Skin of body (tissue), 3 donors: ENCODE measurements at places on chromosomes 4 and X. TPM values are rescaled to one million over a fixed set of nuclear protein-coding genes. Genes with fewer than 3 reads are reported as not detected.
A peak's percentile ranks its signal among the peaks of the same experiment; 100 is the strongest.

DNA sequence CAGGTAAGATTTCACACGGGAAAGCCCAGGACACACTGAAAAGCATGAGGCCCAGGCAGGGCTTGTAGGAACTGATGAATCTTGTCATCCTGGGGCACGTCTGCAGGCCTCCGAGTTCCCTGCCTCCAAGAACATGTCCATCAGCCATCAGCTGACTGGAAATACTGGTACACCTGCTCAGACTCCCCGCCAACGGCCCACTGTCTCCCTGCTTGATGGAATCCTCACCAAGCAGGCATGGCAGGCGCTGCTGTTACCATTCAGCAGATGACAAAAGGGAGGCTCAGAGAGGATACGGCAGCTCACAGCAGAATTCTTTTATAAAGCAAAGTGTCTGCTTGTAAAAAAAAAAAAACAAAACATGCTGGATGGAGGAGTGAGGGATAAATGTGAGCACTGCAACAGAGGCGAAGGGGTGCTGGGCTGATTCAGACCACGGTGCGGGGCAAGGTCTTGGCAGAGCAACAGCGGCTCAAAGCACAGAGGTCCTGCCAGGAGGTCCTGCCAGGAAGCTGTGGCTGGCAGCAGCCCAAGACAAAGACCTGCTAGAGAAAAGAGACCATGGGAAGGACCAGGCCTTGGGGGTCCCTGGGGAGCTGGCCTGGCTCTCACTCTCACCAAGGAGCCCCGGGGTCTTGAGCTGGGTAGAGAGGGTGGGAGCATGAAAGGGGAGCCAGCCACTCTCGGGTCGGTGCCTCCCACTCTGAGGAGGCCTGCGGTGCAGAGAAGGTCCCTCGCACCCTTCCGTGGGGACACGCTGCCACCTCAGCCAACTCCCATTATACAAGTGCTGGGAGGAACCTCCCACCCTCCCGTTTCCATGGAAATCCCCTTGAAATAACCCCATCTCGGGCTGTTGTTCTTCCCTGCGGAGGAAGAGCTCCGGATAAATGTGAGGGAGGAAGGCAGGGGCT is 25.6 kb downstream of the PPP2R2C start:
- DNase-seq: no peak

- DNase-seq: peak; percentile 82
Measured at GRCh38 chr4:41455206-41455605, 82.8 kb upstream of the LIMCH1 start.

DNA sequence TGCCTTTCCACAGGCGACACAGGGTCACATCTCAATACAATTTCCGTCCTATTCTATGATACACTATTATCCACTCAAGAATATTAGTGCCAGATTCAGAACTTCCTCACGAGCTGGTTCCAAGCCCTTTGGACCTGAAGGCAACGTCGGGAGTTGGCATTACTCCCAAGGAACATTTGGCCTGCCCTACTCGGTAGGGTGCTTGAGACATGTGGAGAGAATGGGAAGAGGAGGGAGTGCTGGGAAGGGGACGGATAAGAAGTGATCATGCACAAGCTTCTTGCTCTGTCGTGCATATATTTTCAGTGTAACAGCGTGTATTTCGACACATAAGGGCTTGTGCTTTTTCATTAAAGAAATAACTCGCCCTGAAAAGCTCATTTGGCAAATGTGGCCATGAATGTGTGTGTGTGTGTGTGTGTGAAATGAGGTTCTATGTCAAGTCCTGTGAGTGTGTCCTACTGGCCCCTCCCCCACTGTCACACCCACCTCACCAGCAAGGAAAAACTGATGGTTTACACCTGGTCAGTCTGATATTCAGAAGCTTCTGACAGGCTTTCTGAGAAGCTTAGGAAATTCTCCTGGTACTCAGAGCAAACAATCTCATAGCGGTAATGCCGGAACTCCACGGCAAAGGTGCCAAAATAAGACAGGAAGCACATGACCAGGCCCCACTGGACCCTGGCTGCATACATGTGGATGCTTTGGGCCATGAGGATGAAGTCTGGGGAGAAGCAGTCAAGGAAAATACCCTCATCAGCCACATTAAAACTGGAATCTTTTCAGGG is 54.8 kb downstream of the ENOPH1 start:
- DNase-seq: no peak

DNA sequence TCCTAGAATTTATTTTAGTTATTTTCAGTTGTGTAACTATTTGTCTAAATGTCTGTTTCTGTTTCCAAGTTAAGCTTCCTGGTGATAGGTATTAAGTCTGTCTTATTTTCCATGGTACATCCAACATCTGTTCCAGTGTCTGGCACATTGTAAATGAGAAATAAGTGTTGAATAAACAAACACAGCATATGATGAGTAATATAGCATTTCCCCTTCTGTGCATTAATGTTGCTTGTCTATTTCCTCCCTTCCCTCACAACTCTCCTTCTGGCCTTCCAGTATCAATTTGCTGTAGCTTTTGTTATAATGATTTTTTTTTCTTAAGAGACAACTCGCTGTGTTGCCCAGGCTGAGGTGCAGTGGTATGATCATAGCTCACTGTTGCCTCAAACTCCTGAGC is 36.1 kb downstream of the COPS4 start:
- no peak for DNase-seq

- DNase-seq: no peak
Measured at GRCh38 chr4:139711461-139711860, 45.8 kb downstream of the MGST2 start.

GRCh38 chrX:18297251-18297650 is 57.2 kb downstream of the SCML2 start:
- DNase-seq: no peak

DNA sequence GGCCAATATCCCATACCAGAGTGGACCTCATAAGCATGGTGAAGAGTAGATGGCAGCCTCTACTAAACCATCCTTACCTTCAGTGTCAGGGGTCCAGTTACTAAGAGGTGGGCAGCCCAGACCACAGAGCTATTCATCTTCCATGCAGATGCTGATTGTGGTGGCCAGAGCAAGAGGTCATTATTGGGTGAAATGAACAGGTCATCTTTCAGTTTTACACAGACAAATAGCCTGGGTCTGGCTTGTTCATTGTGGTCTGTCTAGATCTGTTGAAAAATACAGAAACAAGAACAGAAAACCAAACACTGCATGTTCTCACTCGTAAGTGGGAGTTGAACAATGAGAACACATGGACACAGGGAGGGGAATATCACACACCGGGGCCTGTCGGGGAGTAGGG is 71.3 kb downstream of the PAK3 start:
- DNase-seq: no peak

DNA sequence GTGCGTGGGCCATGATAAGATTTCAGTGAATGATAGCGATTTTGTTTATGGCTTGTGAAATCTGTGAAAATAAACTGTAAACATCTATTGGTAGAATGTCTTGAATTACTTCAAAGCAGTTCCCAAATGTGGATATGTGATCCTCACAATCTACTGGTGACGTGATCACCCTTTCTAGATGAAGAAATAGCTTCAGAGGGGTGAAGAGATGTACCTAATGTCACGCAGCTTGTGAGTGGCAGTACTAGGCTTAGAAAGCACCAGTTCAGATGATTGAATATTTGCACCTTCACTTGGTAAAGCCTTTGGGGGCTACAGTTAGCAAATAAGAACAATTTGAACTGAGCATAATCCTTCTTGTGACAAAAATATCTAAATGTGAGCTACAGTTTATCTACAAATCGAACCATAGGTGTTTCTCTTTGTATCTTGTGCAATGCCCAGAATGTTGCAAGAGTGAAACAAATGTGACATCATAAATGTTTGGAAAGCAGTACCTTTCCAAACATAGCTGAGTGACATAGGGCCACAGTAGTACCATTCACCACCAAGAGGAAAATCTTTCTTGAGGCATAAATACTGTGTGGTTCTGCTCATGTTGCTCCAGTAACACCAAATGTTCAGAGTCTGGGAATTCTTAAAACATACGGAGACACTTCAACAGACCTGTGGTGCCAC is 14.2 kb downstream of the PAK3 start:
- no peak for DNase-seq

DNA sequence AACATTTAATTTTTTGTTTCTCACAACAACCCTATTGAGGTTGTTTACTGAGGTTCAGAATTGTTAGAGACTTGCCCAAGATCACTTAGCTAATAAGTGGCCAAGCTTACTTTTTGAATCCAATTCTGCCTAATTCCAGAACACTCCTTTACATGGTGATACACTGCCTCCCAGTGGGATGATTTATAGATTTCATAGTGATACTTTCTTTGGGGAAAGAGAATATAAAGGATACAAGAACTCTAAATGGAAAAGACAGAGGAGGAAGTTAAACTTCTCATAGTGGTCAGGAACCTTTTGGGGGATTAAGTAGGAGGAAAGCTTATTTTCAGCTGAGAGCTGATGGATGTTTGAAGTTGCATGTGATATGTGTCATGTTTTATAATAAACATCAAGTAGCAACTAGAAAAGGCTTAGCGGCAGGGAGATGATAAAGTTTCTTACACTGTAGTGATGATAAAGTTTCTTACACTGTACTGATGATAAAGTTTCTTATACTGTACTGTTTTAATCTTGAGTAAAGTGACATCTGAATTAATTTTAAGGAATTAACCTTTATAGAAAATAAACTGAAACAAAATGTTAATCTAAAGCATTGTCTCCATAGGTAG is 15.3 kb downstream of the STAG2 start:
- DNase-seq: peak; percentile 1

GRCh38 chr4:24968992-24969391 is 56.1 kb upstream of the CCDC149 start:
- no peak for DNase-seq

DNA sequence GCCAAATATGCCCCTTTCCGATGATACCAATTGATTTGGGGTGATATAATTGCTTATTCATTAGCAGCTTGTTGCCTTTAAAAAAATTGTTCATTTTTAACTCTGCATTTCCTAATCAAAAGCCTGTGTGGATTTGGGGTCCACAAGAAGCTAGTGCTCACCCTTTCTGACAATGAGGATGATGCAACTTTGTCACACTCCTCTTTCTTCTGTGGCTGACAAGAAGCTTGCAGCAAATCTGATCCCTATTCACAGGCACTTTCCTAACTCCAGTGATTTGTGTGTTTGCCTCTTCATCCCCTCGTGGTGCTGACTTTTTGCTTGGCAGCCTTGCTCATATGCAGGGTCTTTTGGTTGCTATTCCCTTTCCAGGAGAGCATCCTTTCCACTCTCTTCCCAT is 182.7 kb upstream of the LDB2 start:
- no peak for DNase-seq

DNA sequence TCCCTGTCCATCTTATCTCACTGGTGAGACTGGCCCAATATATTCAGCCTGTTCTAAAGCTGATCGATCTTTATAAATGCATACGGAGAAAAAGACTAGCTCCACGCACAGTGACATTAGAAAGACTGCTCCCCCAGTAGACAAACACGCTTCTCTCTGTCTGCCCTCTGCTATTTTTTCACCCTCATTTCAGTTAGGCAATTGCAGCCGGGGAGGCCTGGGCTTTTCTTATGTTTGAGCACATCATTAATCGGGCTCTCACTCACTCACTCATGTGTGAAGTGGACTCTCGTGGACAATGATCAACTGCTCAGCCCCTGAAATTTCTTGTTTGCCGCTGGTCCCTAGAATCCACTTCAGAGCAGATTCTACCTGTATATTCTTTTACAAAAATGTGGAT is 824.7 kb upstream of the TENM3 start:
- DNase-seq: no peak

DNA sequence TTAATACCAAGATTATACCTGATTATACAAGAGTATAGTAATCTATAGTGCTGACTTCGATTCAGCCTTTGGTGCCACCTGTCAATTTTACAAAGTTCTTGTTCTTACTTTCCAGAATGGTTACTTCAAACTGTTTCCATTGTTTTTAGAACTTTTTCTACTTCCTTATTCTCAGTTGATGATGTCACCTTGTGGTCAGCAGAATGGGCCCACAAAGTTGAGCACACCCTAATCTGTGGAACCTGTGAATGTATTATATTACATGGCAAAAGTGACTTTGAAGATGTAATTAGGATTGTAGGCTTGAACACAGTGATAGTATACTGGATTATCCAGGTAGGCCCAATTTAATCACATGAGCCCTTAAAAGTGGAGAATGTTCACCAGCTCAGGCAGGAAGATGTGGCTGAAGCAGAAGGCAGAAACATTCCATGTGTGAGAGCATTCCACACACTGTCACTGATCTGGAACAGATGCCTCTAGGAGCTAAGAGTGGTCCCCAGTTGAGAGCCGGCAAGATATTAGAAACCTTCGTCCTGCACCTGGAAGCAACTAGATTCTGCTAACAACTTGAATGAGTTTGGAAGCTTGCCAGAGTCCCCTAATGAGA is 6.3 kb upstream of the SGMS2 start:
- DNase-seq: no peak

The IL2 gene
- not detected for total RNA-seq
